NCI-H1105 (cell line): ENCODE measurements at places on chromosomes 1 and 21.

- DNase-seq = peak; percentile 17
Observed at GRCh38 chr1:12339811-12340543, 110.1 kb downstream of the VPS13D start.

DNA sequence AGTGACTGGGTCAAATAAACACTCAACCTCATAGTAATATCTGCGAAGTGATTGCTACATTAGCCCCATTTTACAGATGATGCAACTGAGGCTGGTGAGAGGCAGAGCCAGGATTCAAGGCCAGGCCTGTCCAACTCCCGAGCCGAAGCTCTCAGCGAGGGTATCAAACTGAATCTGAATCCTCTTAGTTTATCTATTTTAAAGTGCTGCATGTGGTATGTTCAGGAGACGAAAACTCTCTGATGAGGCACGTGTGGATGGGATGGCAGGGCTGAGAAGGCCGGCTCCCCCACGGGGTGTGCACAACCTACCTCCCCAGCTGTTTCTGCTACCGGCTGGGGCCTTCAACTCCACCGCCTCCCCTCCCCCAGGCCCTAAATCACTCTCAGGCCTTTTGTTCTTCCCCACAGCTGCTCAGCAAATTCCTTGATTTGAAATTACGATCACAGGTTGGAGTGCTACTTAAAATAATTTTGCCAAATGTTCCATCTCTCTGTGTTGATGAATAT lies 171.8 kb downstream of the TOMM20 start:
- DNase-seq = no peak

GRCh38 chr21:35868005-35868868 lies 192.1 kb downstream of the SETD4 start:
- no peak for DNase-seq

DNA sequence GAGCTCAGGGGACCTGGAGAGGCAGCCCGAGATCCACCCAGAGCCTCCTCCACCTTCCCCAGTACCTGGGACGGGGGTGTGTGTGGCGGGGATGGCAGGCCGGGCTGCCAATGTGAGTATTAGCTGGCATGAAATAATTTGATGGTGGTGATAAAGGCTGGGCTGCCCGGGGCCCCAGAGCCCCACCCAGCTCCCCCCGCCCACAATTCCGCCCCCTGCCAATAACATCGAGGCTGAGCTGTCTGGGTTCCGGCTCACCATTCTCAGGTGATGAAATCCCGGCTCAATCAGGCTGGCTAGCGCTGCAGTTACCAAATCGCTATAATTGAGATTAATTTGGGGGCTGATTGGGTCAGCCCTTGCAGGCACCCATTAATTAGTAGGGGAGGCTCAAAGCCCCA lies 103.8 kb upstream of the CASZ1 start:
- peak; percentile 33 for DNase-seq
